ENCODE measurements at places on chromosomes 7 and 10.

DNA sequence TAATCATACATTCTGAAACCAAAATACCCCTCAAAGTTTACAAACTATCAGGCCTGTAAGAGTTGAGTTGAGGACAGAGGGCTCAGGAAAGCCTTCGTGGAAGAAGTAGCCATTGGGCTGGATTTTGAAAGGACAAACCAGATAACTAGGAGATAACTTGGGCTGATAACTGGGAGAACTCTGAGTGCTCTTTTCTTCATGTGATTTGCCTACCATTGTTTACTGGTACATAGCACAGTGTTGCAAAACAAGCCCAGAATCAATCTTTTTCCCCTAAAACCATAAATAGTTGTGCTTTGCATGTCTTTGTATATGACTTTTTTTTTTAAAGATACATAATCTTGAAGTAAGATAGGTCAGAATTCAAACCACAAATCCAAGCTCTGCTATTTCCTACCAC is 106.7 kb upstream of the ITGB1 start:
- DNase-seq: no peak

- no peak for DNase-seq
These were observed 218.6 kb downstream of the CELF2 start for GRCh38 chr10:11236234-11236633.

- no peak for DNase-seq
These were observed 15.3 kb upstream of the ADD3 start for GRCh38 chr10:109992485-109992884.

DNA sequence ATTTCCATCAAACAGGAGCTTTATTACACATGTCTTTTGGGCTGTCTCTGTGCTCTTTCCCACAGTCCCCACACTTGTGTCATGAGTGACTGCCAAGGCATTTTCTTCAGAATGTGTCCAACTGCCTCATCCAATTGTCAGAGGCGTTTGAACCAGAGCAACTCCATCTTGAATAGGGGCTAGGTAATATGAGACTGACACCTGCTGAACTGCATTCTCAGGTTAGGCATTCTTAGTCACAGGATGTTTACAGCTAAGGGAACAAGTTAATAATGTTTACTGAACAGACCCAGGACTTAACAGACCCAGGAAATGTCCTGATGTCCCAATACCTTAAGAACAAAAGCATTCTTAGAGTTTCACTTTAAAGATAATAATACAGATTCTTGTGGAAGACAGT is 595.5 kb downstream of the REEP3 start:
- DNase-seq: no peak

- no peak for DNase-seq
These were observed 3.1 kb upstream of the KIAA1217 start for GRCh38 chr10:24205821-24206220.

GRCh38 chr10:59823751-59824150 is 70.5 kb upstream of the MRLN start:
- no peak for DNase-seq
